A549 (cell line): ENCODE measurements at places on chromosomes 4 and X.

GRCh38 chrX:102154900-102155805 is 624 bp downstream of the BEX5 start:
- no peak for DNase-seq

GRCh38 chrX:94366616-94367015 is 692.6 kb downstream of the FAM133A start:
- no peak for DNase-seq

- DNase-seq, result no peak
These were observed 28.8 kb upstream of the NSUN7 start for GRCh38 chr4:40720916-40721315.

- no peak for DNase-seq
These were observed 201.4 kb downstream of the SPOCK3 start for GRCh38 chr4:167032871-167033270.

DNA sequence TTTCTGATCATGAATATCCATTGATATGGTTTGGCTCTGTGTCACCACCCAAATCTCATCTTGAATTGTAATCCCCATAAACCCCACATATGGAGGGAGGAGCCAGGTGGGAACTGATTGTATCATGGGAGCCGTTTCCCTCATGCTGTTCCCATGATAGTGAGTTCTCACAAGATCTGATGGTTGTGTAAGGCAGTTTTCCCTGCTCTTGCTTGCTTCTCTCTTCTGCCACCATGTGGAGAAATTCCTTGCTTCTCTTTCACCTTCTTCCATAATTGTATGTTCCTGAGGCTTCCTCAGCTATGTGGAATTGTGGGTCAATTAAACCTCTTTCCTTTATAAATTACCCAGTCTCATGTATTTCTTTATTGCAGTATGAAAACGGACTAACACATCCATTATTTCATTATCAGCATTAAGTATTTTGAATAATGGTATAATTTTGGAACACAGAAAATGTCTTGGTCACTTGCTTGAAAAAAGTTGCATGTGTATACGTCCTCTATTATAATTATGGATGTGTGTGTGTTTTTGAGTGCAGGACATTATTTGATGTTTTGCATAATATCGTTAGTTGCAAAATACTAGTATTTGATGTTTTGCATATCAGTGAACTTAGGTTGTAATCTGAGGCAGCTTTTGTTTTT is 334.6 kb downstream of the PCDH10 start:
- DNase-seq, result peak; percentile 31

GRCh38 chr4:151653548-151653918 is 107.3 kb downstream of the GATB start:
- no peak for DNase-seq

- DNase-seq, result no peak
These were observed 91.0 kb downstream of the BEND2 start for GRCh38 chrX:18129690-18130089.

- DNase-seq, result no peak
These were observed 342.3 kb downstream of the ZNF674 start for GRCh38 chrX:46202733-46203514.
